CD4-positive, alpha-beta T cell treated with Interleukin-2 at 100 ng/mL for 4 hours (primary cell): ENCODE measurements at places on chromosomes 5 and 9.

DNA sequence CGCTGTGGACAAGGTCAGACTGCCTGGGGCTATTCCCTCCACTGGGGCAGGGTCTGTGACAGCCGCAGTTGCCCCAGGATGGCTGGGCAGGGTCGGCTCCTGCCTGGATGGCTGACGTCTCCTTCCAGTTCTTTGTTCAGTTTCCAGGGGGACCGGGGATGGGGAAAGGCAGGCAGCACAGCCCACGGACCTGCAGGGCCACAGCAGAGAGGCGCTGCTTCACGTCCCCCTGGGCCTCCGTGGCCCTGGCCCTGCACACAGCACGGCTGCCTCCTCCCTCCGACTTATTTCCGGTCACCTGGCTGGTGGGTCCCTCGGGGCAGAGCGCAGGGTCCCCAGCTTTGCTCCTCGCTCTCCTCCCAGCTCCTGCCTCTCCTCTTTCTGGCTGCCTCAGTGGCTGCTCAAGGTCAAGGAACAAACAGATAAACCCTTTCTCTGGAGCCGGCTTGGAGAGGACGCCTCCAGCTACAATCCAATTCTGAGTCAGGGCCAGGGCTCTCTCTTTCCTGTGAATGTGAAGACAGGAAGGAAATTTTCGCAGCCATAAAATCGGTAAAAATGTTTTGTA, 169.7 kb downstream of the C9orf50 start:
- DNase-seq = no peak

DNA sequence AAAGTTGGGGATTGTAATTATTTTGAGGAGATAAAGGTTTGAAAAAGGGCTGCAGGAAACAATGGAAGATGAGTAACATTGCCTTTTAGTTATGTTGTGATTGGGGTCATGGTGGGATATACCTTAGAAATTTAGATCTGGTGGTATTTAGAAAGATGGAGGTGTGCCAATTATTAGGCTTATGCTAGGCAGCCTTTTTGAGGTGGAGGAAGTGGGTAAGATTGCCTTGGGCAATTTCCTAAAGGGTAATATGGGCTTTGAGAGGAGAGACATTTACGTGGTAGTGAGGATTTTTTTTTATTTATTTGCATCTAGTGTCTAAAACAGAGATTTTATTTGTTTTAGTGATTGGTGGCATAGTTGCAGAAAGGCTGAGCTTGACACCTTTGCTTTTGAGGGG, 10.5 kb downstream of the HSPA4 start:
- DNase-seq = no peak

GRCh38 chr9:94056442-94056974, 27.8 kb upstream of the PTPDC1 start:
- no peak for DNase-seq

DNA sequence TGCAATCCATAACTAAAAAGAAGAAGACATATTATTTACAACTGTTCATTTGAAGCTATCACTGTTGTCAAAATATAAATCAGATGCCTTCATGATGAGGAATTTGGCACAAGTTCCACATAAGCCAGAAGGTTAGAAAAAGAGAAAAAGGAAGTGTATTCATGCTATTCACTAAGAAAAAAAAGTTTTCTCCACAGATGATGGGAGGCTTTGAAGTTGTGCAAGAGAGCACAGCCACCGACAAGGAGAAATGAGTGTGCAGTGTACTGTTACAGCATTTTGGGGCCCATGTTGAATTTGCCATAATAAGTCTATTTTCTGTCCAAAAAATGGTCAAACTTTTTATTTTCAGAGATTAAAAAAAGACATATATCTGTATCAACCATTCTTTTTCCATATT, 32.9 kb upstream of the IFNK start:
- DNase-seq = no peak

DNA sequence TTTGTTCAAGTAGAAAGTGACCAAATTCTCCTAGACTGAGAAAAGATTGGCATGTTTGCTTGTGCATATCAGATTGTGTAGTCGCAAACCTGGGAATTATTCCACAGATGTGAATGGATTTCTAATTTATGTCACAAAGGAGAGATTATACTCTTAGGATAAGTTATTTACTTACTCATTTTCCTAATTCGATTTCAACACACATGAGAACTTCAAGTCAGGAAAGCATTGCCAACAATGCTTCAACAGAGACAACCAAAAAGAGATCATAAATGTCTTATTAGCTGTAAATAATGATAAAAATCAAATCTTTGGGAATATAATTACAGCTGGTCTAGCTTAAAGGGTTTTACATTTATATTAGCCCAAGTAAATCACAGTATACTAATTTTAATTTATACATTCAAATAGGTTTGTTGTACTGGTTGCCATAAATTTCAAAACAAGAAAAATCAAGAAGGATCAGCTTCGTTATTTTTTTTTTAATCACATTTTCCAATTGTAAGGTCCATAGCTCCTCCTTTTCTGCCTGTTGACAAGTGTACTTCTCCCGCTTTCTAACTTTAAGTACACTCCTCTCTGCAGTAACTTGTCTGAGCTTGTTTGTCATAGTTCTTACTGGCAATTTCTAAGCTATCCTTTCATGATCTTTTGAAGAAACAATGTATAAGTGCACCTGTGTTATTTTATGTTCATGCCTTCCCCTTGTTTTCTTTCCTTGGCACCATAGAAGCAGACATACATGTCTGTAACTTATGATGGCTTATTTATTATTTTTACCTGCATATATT, 246.6 kb downstream of the DEPDC1B start:
- DNase-seq = no peak

DNA sequence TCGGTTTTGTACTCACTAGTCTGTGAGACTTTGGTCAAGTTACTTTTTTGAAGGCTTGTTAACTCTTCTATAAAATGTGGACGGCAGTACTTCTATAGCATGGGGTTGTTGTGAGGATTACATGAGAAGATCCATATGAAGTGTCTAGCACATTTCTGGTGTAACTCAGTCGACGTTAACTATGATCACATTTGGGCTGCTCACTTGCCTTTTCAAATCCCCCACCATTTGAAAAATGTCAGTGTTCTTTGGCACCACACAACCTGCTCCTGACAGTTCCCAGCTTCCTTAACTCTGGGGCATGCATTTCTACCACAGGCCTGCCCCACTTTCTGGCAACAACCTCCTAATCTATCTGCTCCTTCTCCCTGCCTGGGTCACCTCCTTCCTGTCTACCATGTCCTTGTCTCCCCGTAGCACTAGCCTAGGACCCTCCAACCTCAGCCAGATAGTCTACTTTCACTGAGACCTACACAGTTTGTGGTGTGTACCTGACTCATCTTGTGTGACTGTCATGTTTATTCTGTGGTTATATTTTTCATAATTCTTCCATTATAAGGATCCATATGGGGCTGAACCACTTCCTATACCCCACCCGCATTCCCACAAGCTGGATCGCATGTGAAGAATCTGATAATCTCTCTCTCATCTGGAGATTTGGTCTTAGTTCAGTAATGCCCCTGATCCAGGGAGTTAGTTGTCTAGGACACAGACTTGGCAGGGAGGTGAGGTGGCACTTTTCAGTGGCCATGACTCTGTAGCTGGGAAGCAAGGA, 30.2 kb upstream of the BASP1 start:
- DNase-seq = no peak

- no peak for DNase-seq
These were observed 73.2 kb downstream of the UBAP1 start for GRCh38 chr9:34252016-34252415.

GRCh38 chr5:139383275-139383992, at the start of gene SLC23A1:
Gene SLC23A1, minus strand, starts transcription at chr5:139383297. Its CDS starts 44 bp downstream, at chr5:139383253.
- no peak for DNase-seq

DNA sequence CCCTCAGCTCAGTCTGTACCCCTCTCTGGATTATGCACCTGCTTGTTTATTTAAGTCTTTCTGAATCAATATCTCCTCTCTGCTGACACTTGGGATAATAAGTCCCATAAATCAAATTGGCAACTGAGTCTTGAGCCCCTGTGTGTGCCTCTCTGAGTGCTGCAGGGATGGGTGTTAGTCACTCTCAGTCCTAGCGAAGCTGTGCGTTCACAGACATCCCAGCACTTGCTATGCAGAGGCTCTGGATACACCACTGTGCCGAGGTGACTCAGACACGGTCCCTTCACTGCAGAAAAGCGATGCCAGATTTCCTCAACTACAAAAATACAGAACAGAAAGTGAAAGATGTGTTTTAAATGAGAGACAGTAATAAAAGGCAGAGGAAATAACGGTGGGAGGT, 4.1 kb upstream of the KCNMB1 start:
- peak; percentile 32 for DNase-seq

GRCh38 chr5:5314166-5314565, 108.3 kb upstream of the ICE1 start:
- DNase-seq = no peak

DNA sequence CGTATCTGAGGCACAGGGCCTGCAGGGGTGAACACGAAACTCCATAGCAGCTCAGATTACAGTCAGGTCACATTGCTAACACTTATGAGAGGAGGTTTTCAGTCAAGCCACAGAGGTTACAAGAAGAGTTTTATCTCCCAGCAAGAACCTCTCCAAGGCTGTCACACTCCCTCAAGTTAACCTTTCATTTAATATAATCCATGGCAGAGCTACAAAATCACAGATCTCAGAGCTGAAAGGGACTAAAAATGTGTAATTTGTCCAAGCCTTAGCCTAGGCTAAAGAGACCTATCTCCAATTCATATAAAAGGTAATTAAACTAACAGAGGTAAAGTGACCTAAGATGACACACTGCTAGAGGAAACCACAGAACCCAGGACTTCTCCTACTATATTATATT, 57.2 kb downstream of the MLANA start:
- no peak for DNase-seq

GRCh38 chr9:106922026-106922425, 59.1 kb downstream of the ZNF462 start:
- no peak for DNase-seq

DNA sequence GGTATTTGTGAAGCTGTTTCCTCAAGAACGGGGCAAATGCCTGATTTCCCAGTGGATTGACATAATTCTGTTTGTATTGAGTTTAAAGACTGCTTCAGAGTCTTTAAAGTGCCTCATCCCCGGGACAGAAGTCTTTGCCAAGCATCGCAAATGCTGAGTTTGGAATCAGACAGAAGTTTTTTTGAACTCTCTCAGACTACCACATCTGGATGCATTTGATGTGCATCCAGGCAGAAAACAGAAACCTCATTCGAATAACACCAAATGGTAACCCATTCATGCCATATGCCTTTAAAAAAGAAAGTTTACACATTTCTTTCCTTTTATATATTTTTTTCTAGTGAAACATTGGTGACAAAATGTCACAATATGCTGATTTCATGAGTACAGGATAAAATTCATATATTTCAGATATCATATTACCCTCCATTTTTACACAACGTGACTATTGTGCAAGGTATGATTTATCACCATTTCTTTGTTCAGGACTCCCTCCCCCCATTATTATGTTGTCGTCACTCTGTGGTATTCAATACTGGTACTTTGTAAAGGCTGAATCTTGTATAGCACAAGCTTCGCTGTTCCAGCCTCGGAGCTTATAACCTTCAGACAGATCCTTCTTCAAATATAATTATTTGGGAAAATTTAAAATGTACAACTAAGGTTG, 91.1 kb downstream of the ZNF608 start:
- DNase-seq = no peak

DNA sequence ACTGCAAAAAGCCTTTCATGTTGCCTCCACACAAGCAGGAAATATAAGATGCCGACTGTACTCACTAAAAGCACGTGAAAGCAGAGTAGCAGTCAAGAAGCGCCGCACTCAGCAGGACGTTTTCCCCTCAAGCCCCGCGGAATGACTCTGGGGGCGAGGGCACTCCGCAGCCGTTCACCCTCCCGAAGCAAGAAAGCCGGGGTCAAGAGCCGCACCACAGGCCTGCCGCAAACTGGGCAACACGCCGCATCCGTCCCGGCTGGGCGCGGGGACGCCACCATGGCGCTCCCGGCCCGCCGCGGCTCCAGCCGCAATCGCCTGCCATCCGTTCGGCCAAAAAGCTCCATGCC, 364 bp downstream of the RPS6 start:
- peak; percentile 42 for DNase-seq

DNA sequence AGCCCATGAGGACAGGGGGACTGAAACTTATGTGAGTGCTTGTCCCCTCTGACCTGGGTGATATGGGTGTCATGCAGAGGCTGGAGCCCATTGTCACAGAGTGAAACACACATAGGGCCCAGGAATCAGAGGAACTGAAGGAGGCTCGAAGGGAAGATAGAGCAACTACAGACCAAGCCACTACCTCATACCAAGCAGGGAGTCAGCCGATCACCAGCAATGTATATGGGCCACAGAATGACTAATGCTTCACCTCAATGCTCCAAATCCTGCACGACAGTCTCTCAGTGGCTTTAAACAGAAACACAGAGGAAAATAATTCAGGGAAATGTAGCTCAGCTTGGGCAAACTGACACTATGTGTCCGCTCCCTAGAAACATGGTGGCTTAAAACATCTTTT, 8.9 kb upstream of the FBXW11 start:
- DNase-seq = no peak

GRCh38 chr5:167219298-167219697, 1072.1 kb upstream of the WWC1 start:
- DNase-seq = no peak

DNA sequence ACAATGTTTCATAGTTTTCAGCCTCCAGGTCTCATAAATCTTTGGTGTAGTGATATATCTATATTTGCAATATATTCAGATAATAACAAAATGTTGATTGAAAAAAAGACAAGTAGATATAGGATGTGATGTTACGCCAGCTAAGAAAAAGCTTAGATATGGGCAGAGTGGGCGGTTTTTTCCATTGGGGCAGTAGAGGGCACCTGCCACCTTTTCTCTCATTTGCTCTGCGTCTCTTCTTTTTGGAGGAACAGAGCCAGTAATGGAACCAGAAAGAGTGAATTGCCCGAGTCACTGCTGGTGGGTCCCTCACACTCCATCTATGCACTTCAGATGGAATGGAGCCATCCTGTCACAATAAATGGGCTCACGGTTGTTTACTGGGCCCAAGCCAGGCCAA, 62.1 kb upstream of the FANCC start:
- DNase-seq = peak; percentile 14

DNA sequence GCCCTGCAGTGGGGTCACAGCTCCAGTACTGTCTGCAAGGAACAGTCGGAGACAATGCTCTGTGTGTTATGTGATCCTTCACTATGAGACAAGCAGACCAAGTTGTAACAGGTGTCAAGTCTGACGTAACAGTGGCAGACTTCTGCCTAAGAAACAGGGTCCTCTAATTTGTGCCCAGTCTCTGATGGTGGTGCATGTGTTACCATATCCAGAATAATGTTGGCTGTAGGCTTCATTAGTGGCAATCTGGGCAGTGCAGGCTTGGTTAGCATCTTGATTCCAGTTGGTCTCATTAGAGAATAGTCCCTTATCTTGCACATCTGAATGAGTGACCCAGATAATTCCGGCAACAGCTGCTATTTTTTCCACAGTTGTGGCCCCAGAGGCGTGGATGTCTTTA, 33.8 kb downstream of the ZNF131 start:
- no peak for DNase-seq
